ENCODE measurements at places on chromosomes 6 and 20. TPM values are rescaled to one million over a fixed set of nuclear protein-coding genes. Genes with fewer than 3 reads are reported as not detected.

GRCh38 chr20:48691523-48691922, 136.3 kb downstream of the PREX1 start:
- peaks cover 10% of the 10 kb centered on the region for H3K4me1 ChIP-seq
- no peak overlapping the region for H3K4me3 ChIP-seq
- no peak overlapping the region for H3K27ac ChIP-seq
- H3K27me3 ChIP-seq = no peaks in the 10 kb centered on the region
- no peaks in the 10 kb centered on the region for H3K36me3 ChIP-seq
- DNase-seq = no peak

- no peaks in the 10 kb centered on the region for H3K36me3 ChIP-seq
- H3K4me1 ChIP-seq = no peaks in the 10 kb centered on the region
- no peak for DNase-seq
- no peak overlapping the region for H3K27ac ChIP-seq
- no peaks in the 10 kb centered on the region for H3K27me3 ChIP-seq
These were observed 575.3 kb downstream of the RNF144B start for GRCh38 chr6:18962361-18962905.

DNA sequence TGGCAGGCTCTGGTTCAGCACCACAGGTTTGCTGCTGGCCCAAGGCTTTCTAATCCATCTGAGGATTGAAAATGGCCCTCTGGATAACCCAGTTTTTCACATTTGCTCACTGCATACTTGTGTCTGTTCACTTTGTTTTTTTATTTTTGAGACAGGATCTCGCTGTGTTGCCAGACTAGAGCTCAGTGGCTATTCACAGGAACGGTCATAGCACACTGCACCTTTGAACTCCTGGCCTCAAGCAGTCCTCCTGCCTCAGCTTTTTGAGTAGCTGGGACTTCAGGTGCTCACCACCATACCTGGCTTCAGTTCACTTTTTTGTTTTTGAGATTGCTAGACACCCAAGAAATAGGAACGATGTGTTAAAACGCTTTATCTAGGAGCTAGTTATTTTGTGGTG, 57.9 kb downstream of the ITCH start:
- H3K27me3 ChIP-seq = no peaks in the 10 kb centered on the region
- no peak for DNase-seq
- H3K36me3 ChIP-seq = peaks cover 41% of the 10 kb centered on the region

ABHD16B gene
- not detected for total RNA-seq

DNA sequence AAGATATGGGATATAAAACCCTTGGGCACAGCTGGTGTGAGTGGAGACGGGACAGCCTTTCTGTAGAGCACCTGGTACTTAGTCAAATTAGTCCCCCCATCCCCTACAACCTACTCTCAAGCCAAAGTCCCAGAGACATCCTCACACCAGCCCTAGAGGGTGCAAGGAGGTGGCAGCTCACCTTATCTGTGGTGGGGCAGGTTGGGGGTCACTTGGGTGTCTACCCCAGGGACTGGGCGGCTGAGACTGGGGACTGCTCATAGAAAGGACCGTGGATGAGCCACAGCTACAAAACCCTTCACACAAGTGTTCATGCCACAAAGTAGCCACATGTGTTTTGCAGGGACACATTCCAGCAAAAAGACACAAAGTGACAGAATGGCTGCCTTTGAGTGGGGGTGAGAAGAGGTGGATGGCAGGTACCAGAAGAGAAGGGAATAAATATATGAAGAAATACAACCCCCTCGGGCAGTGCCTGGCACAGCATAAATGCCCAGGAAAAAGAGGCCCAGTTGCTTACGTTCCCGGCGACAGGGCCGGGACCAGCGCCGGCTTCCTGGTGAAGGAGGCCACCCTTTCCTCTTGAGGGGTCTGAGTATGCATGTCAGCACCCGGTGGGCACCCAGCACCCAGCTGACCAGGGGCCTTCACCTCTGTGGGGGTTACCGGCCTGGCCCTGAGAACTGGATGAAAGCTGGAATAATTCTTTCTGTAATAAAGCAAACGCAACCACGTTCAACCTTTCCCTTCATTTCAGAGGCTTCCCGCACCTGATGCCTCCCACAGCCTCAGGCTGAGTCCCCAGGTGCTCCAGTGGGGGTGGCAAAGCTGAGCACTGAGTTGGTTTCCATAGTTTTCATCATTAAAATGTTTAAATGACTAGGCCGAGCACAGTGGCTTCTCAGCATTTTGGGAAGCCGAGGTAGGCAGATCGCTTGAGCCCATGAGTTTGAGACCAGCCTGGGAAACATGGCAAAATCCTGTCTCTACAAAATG, 14.4 kb upstream of the CEBPB start:
- no peak overlapping the region for H3K27ac ChIP-seq
- H3K4me1 ChIP-seq = peaks cover 8% of the 10 kb centered on the region
- H3K4me3 ChIP-seq = no peak overlapping the region
- no peak for DNase-seq
- H3K27me3 ChIP-seq = no peaks in the 10 kb centered on the region

SIRPB1 gene
- not detected for total RNA-seq

DNA sequence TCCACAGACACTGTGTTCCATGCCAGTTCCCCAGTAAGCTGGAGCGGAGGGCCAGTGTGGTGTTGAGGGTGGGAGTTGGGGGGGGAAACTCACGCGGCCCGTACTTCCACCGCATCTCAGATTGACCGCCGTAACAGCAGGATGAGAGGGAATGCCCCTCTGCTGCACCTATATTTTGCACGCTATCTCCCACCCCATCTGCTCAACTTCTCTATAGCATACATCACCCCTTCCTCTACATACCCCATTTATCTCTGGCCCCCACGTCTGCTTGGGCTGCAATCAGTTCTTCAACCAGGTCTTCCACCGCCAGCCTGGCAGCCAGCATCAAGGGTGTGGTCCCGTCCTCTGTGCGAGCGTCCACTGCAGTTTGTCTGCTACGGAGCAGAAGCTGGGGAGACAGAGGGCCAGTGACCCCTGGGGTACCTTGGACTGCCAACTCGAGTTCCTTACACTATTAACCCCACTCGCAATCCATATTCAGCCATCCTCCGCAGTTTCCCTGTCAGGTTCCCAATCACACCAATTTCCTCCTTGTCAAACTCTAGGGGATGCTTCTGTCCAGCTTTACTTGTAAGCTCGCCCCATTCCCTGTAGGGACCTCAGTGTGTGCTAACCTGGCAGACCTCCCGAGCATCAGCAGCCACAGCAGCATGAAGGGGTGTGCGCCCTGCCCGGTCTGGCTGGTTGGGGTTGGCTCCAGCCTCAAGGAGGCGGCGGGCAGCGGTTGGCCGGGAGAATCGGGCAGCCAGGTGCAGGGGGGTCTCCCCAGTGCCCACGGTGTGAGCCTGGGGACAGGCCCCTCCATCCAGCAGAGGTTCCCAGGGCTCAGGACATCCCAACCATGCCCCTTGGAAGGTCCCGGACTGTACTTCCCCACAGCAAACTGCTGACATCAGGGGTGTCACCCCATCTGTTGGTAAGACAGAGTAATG, 4.5 kb upstream of the GPSM3 start:
- H3K4me1 ChIP-seq = no peaks in the 10 kb centered on the region
- peak overlapping the region; percentile 93 for H3K27ac ChIP-seq
- H3K4me3 ChIP-seq = peak overlapping the region; percentile 37
- no peak for DNase-seq

GRCh38 chr20:53826597-53827291, 233.1 kb upstream of the ZNF217 start:
- no peak overlapping the region for H3K27ac ChIP-seq
- no peak overlapping the region for H3K4me3 ChIP-seq
- H3K27me3 ChIP-seq = no peaks in the 10 kb centered on the region
- H3K4me1 ChIP-seq = peaks cover 18% of the 10 kb centered on the region
- no peaks in the 10 kb centered on the region for H3K36me3 ChIP-seq
- no peak for DNase-seq

All from cardiac muscle cell (in vitro differentiated cells and primary cell).